IPS-NIHi11 (cell line): ENCODE measurements at places on chromosomes 5 and 9.

GRCh38 chr5:10243660-10244240 lies 5.9 kb downstream of the ATPSCKMT start:
- DNase-seq = no peak

GRCh38 chr9:134136118-134136995 lies 475 bp downstream of the WDR5 start:
- no peak for DNase-seq

DNA sequence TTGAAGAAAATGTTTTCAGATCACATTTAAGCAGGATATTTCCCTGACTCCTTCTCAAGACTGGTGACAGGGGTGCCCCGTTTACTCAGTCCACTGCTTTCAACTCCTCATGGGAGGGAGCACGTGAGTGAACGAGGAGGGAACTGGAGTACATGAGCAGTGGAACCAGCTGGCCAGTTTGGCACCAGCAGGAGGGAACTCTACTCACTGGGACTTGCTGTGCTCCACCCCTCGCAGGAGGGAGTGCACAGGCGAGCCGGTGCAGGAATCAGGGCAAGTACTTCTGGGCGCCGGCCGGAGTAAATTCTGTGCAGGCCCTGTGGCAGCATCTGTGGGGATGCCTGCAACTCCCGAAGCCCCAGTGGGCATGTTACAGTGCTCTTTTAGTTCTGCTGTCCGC lies 1941.1 kb upstream of the C9orf72 start:
- peak; percentile 42 for DNase-seq

- no peak for DNase-seq
Measured at GRCh38 chr9:35990155-35990554, 32.2 kb upstream of the OR2S2 start.

- DNase-seq = peak; percentile 35
Measured at GRCh38 chr9:35415402-35416097, 74.4 kb upstream of the RUSC2 start.

DNA sequence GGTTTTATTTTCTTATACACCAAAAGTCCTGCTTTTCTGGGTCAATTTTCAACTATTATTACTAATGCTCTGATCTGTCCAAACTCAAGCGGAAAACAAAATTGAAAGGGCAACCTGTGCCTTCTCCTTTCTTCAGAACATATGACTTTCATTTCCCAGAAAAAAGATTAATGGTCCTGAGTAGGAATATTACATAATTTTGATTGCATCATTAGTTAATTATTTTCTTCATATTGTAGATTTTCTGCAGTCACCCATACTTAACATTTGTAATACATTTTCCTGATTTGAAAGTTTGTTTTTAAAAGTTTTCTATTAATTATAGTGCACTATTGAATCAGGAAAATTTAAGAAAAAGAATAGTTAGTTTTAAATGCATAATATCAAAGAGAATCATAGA lies 1.7 kb upstream of the PCDHB8 start:
- DNase-seq = no peak

DNA sequence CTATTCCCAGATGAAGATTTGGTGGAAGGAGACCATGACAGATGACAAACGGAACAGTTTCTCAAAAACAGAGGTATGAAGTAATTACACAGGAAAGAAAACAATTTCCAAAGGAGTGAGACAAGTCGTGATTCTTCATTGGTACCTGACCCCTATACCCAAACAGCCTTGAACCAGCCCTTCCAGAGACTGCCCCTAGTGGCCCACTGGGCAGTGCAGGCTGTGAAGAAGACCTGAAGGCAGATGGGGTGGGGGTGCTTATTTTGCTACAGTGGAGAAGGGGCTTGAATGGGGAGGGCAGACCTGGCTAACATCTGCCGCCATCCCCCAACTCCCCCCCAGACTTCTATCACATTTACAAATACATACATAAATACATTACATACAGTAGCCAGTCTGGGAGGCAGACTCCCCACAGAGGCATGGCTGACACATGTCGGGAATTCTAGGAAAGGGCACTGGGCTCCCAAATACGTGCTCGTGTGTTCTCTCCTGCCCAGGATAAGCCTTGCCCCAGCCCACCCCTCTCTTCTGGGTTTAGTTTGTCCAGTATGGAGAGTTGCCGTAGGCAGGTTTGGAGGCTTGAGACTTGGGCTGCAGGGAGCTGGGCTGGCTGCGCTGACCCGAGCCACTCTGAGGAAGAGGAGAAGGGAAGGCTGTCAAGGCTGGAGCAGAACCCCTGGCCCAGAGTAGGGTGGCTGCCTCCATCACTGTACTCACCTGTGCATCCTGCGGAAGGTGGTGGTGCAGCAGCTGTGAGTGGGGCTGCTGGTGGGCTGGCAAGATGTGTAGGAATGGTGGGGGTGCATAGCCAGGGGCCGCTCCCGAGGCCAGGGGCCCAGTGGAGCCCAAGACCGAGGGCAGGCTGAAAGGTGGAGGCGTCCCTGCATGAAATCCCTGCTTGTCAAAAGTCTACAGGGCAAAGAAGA lies 105.3 kb downstream of the UBE2R2 start:
- peak; percentile 72 for DNase-seq

GRCh38 chr9:79301085-79301484 lies 270.7 kb upstream of the TLE4 start:
- no peak for DNase-seq
